ENCODE measurements at places on chromosomes 2 and 18.

- DNase-seq = no peak
Observed at GRCh38 chr2:18373081-18373480, 187.4 kb downstream of the RDH14 start.

DNA sequence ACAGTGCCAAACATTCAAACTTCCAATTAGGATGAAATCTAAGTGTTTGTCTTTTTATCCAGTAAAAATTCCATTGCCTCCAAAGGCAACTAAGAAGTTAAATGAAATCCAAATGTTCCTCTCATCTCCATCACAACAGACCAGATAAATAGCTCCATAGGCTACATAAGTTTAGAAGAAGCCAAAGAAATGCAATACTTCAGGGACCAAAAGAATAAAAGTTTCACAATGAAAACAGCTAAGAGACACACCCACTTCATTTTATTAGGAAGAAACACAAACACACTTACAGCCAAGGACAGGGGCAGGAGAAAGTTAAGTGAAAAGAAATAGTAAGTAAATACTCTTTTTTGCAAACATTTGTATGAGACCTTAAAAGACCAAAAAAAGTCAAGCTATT is 88.5 kb upstream of the CCDC150 start:
- DNase-seq = no peak

- no peak for DNase-seq
Observed at GRCh38 chr18:45518311-45519155, 96.7 kb upstream of the SLC14A2 start.

GRCh38 chr2:150620416-150620815 is 132.9 kb upstream of the RND3 start:
- DNase-seq = no peak

DNA sequence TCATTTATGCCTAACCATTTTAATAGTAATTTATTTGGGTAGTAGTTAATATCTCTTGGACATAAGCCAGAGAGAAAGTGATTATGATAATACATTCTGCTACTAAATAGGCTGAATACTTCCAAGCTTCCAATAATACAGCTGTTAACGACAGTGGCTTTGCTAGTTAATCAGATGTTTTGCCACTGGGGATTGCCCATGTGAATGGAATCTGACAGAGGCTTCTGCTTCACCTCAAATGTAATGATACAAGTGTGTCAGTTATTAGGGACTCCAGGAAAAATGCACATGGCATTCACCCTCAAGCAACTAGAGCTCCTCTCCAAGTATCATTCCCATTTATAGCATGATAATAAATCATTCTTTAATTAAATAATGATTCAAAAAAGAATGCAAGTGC is 185.0 kb upstream of the TMEFF2 start:
- DNase-seq = no peak

- no peak for DNase-seq
Observed at GRCh38 chr2:218081695-218082094, 12.6 kb downstream of the RUFY4 start.

DNA sequence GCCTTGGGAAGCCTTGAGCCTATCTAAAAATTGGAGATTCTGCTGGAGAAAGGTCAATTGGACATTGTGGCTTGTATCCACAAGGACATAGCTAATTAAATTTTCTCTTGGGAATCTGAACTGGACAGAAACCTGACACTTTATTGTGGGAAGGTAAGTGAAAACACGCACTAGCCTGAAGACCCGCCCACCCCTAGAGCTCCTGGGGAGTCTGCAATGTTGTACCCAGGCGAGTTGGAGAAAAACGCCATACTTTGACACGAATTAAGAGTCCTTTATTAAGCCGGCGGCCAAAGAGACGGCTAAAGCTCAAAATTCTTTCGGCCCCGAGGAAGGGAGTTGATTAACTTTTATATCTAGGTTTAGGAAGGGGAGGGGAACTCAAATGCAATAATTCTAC is 1.2 kb upstream of the ZNF892 start:
- DNase-seq = no peak

- DNase-seq = no peak
Observed at GRCh38 chr18:55845221-55845620, 257.2 kb upstream of the TCF4 start.

DNA sequence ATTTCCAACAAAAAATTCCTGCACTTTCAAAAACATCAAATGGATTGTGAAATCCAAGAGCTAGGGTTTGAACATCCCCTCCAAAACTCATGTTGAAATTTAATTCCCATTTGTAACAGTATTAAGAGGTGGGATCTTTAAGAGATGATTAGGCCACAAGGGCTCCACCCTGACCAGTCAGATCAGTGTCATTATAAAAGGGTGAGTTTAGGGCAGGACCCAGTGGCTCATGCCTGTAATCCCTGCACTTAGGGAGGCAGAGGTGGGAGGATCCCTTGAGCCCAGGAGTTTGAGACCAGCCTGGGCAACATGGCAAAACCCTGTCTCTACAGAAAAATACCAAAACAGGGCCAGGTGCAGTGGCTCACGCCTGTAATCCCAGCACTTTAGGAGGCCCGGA is 8.9 kb downstream of the GTF3C2 start:
- no peak for DNase-seq

Measured in activated T-cell treated with anti-CD3 and anti-CD28 coated beads, Interleukin-2, amount 50 U/mL, for 1 hour (primary cell).